ENCODE measurements at places on chromosomes 7 and 10.

GRCh38 chr7:139661903-139662302 lies 115.9 kb downstream of the HIPK2 start:
- no peak for DNase-seq

DNA sequence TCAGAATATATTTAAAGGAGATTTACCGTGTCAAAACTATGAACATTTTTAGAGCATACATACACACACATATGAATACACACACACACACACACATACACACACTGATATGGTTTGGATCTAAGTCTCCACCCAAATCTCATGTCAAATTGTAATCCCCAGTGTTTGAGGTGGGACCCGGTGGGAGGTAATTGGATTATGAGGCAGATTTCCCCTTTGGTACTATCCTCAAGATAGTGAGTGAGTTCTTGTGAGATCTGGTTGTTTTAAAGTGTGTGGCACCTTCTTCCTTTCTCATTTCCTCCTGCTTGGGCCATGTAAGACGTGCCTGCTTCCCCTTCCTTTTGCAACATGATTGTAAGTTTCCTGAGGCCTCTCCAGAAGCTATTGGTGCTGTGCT lies 515.0 kb upstream of the ZMIZ1 start:
- no peak for DNase-seq

GRCh38 chr7:676246-676971 lies 50.1 kb upstream of the DNAAF5 start:
- no peak for DNase-seq

DNA sequence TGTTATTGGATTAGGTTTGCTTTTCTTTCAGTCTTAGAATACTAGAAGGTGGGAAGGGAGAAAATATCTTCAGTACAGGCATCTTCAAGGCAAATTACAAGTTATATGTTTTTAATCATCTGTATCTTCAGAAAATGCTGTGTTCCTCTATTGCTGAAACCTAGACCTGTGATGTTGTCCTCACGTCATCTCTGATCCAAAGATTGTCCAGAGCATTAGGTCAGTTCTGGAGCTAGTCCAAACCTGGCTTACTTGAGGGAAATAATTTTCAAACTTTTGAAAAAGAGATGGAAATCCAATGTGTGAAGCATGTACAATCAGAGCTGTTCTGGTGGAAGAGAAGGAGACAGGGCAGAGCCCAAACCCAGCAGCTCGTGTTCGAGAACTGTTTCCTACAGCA lies 217.3 kb downstream of the ZEB1 start:
- no peak for DNase-seq

GRCh38 chr7:134284952-134285351 lies 31.8 kb downstream of the SLC35B4 start:
- DNase-seq, result no peak

DNA sequence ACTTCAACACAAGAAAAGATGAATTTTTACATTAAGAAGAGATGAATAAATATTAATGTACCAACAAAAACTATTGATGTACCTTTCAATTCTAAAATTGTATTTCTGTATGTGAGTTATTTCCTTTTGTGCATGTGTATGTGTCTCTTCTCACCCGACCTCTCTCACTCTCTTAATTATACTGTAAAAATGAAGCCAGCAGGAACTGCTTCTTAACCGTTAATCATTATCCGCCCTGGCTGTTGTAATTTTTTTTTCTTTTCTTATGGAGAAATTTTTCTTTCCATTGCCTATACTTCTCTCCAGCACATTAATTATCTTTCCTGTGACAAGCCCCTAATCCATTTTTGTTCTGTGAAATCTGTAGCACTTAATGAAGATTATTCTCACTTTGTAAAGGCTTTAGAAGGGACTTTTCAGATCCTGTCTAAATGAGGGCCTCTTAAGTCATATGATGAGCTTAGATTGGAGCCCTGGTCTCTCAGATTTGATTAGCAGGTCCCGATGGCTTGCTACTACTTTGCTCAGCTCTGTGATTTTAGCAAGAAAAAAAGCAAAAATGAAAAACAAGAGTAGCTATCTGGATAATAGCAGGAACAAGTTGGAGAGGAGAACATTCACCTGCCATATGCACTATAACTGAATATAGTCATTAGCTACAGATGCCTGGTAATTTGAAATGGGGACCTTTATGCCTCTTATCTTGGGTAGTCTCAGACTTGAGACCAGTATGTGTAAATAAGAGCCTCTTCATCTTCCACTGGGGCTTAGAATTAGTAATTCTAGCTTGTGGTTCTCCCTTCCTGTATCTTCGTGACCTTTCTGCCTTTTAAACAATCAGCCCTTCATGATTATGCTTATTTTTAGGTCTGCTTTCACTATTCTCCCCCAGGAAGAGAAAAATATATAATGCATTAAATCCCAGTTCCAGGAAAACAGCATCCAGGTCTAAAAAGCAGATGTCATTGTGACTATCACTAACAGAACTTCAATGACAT lies 80.0 kb upstream of the COL1A2 start:
- no peak for DNase-seq

DNA sequence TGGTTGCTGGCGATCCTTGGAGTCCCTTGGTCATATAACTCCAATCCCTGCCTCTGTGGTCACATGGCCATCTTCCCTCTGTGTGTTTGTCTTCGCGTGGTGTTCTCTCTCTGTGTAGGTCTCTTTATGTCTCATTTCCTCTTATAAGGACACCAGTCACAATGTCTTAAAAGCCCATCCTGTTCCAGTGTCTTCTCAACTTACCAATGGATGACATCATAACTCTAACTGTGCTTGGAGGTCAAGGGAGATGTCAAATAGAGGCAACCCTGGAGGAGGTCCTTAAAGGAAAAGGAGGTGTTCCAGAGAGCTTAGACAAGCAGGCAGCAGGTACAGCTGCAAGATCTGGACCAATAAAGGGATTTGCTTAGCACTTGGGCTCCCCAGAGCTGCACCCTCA lies 143.0 kb downstream of the BUB3 start:
- no peak for DNase-seq

DNA sequence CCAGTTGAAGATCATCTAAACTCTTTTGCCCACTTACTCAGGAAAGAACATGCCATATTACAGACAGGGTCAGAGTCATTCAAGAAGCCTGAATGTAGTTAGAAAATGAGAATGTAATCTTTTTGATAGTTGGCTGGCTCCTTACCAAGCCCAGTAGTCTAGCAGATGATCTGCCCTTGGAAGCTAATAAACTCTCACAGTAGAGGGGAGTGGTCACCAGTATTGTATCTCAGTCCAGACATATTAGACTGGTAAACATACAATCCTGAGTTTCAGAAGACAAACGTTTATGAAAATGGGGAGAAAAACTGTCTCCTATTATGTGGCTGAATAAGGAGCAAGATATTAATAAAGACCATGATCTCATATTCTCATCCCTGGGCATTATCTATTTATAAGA lies 65.3 kb downstream of the SEPTIN7 start:
- DNase-seq, result no peak

- DNase-seq, result peak; percentile 18
Observed at GRCh38 chr7:135801045-135801693, 52.6 kb upstream of the FAM180A start.

GRCh38 chr7:80552031-80552694 lies 40.3 kb upstream of the GNAT3 start:
- DNase-seq, result no peak

- no peak for DNase-seq
Observed at GRCh38 chr7:155732286-155732685, 80.0 kb downstream of the SHH start.

GRCh38 chr7:5872326-5872725 lies 8.3 kb upstream of the OCM start:
- DNase-seq, result no peak

- no peak for DNase-seq
Observed at GRCh38 chr7:150520145-150520544, 5.5 kb downstream of the GIMAP7 start.

- DNase-seq, result no peak
Observed at GRCh38 chr7:122072924-122073599, 71.0 kb downstream of the AASS start.

- DNase-seq, result no peak
Observed at GRCh38 chr7:143295870-143296269, 7.7 kb downstream of the CASP2 start.

- DNase-seq, result no peak
Observed at GRCh38 chr7:130701650-130702049, 15.3 kb upstream of the TSGA13 start.

DNA sequence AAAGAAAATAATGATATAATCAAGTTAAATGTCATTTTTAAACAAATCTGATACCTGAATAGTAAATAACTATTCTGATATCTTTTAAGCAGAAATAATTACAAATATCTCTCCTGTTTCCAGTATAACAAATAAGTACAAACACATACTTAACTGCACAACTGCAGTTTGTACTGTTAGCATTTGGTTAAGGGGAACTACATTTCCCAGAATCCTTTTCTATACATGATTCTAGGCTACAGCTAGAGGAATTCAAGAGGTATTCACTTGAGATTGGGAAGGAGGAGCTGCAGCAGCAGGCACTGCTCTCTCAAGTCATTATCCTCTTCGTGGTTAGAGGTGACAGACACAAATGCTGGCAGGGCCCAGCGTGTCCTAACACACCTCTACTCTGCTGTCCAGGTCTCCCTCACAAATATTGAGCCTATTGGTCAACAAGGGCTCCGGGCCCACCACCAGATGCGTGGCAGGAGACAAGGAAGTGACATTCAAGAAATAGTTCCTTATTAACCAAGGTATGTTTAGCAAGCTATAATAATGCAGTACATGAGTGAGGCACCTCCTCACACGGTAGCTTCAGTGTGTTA lies 255.1 kb upstream of the MKLN1 start:
- no peak for DNase-seq

GRCh38 chr10:75243426-75243825 lies 7.7 kb upstream of the COMTD1 start:
- no peak for DNase-seq

- DNase-seq, result no peak
Observed at GRCh38 chr10:80464557-80465450, 10.7 kb downstream of the TSPAN14 start.

GRCh38 chr10:68296843-68297663 lies 34.8 kb upstream of the HNRNPH3 start:
- DNase-seq, result no peak

GRCh38 chr10:98260350-98260749 lies 7.6 kb downstream of the LOXL4 start:
- DNase-seq, result no peak

DNA sequence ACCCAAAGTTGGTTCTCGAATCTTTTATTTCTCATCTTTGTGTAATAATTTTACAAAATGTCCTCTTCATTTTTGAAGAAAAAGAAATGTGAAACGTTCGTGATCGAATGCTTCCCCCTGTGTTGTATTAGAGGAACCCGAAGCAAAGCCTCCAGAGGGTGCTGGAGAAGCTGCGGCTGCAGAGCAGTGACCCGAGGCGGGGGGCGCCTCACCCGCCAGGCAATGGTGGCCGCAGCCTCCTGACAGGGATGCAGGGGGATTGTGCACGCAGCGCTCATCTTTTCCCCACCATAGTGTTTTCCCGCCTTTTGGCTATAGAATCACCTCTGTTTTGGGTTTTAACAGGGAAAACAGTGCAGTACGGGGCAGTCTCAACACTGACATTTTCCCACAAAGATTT lies 307.5 kb upstream of the ANKRD30A start:
- DNase-seq, result no peak

GRCh38 chr10:72009425-72010081 lies 45.4 kb downstream of the CHST3 start:
- DNase-seq, result peak; percentile 94
